ENCODE measurements at places on chromosomes 1 and 21.

GRCh38 chr1:17586172-17586964, 46.9 kb downstream of the ARHGEF10L start:
- DNase-seq: no peak

DNA sequence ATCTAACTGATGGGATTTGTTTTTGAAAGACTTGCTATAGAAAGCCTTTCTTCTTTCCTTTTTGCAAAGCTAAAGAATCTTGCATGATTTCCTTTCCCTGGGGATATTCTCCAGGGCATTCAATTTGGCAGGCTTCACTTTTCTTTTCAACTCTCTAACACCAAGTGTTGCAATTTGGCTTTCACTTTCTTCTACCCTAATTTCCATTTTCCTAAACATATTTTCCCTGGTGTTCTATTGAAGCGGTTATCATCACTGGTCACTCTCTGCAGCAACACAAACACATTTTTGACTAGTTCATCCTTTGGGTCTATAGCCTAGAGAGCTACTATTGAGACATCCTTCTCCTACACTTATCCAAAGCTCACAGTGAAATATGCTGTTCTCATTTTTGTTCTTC, 424.5 kb downstream of the NEGR1 start:
- no peak for DNase-seq

- DNase-seq: no peak
Observed at GRCh38 chr1:58262702-58263101, 283.8 kb downstream of the OMA1 start.

DNA sequence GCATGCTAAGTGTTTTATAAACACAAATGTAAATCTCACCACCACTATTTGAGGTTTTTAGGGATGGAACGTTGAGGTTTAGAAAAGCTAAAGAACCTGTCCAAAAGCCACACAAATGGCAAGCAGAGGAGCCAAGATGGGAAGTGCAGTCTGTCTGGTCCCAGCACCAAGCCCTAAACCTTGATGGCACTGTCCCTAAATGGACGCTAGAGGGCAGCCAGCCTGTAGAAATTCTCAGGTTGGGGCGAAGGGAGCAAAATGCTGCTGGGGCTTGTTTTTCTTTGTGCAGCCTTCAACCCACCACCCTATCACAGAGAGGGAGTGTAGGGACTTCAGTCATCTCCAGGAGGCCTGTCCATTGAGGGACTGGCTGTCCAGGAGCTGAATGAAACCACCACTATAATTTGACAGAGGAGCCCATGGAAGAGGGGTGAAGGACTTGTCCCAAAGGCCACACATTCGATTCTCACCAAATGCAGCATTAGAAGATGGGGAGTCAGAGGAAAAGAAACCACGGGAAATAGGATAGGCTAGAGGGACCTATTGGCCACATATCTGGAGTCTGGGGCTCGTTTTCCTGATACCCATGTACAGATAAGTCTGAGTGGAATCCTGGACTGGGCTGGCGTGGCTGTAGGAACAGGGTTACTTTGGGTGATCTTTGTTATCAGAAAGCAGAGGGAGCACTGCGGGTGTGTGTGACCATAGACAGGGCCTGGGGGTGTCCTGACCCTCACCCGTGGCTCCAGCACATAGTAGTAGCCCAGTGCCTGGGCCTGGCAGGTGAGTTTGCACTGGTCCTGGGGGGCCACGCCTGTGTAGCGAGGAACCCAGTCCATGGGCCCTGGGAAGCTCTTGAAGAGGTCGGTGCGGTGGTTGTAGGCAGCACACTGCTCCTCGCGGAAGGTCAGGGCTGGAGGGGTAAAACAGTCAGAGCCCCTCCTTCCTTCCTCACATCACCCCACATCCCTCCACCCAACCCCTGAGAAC, 6.1 kb downstream of the ADAMTS4 start:
- DNase-seq: no peak

DNA sequence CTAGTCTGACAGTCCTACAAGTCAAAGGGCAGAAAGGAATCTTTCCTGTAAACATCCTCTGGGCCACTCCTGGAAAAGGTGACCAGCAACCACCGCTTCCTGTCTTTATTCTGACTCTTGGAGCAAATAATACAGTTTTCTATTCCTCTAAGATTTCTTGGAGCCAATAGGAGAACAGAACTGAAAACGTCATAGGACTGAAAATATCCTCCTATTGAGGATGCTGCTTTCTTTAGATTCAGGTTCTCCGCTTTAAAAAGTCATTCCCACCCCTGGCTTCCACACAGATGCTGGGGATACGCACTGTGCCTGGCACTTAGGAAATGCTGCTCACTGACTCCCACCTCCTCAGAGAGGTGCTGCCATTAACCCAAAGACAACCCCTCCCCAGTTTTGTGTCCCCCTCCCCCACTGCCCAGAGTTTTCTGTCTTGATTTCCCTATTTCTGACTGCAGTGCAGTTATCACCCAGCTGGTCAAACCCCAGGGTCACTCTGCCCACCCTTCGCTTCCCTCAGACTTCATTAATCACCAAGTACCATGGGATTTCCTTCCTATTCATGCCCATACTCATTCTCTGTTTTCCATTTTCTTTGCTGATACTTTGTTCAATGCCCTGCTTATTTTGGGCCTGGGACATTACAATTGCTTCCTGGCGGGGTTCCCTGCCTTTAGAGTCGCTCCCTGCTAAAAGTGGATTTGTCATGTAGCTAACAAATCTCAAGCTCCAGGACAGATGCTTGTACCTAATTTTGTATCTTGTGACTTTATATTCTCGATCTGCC, 82.1 kb upstream of the ARHGAP29 start:
- DNase-seq: no peak

GRCh38 chr1:101995984-101996745, 561 bp downstream of the OLFM3 start:
- no peak for DNase-seq

DNA sequence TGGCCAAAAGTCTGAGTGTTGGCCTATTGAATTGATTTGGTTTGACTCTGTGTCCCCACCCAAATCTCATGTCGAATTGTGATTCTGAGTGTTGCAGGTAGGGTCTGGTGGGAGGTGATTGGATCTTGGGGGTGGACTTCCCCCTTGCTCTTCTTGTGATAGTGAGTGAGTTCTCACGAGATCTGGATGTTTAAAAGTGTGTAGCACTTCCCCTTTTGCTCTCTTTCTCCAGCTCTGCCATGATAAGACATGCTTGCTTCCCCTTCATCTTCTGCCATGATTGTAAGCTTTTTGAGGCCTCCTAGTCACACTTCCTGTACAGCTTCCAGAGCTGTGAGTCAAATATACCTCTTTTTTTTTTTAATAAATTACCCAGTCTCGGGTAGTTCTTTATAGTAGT, 297.1 kb upstream of the ZRANB2 start:
- no peak for DNase-seq

GRCh38 chr1:17281775-17282181, 26.2 kb upstream of the PADI4 start:
- DNase-seq: no peak

GRCh38 chr1:35707601-35708440, 10.9 kb downstream of the C1orf216 start:
- no peak for DNase-seq

DNA sequence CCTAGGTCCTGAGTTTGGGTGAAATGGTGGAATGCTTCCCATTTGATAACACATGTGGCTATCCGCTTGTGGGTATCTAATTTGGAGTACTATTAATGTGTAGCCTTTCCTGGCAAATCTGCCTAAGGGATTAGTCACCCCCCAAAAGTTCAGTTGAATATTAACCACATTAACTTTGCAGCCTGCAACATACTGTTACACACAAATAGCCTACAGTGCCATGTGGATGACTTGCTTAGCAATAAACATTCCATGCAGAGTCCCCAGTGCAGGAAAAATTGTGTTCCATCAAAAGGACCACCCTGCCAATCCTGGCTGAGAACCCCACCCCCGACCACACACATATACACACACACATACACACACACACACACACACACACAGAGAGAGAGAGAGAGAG, 303.3 kb upstream of the ESRRG start:
- DNase-seq: no peak

DNA sequence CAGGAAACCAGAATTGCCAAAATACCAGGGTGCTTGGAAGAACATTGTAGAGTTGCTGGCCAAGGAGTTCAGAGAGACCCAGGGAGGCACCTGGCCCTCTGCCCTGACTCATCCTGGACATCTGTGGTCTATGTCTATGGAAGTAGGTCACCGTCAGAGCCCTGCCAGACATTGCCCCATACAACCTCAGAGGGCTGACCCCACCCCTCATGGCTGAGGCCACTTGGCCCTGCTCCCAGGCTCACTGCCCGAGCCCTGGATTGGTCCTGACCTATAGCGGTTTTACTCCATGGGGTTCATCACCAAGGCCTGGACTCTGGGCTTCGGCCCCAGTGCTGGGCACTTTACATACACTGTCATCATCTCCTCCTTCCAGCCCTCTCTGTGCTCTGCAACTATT, 233.1 kb downstream of the PTPRU start:
- DNase-seq: no peak

- DNase-seq: no peak
Observed at GRCh38 chr1:163633366-163633765, 311.6 kb downstream of the NUF2 start.

- no peak for DNase-seq
Observed at GRCh38 chr1:99457381-99458165, 188.3 kb upstream of the PALMD start.

GRCh38 chr1:147089457-147089856, 82.8 kb downstream of the PRKAB2 start:
- DNase-seq: no peak

DNA sequence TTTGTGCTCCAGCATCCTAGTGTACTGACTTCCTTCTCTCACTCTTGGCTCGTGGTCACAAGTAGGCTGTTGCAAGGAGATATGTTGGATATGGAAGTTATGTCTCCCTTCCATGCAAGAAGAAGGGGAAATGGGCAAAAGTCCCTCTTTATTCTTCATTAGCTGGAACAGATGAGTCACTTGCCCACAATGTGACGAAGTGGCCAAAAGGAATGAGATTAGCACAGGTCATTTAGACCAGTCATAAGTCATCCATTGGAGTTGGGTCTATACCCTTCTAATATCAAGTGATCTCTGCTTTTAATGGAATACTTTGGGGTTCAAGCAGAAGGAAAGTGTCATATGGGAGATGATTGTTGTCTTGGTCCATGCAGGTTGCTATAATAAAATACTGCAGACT, 91.2 kb upstream of the NGF start:
- DNase-seq: no peak

GRCh38 chr1:167776151-167776550, 54.4 kb downstream of the MPZL1 start:
- no peak for DNase-seq

- no peak for DNase-seq
Observed at GRCh38 chr1:230037261-230037660, 29.8 kb upstream of the GALNT2 start.

DNA sequence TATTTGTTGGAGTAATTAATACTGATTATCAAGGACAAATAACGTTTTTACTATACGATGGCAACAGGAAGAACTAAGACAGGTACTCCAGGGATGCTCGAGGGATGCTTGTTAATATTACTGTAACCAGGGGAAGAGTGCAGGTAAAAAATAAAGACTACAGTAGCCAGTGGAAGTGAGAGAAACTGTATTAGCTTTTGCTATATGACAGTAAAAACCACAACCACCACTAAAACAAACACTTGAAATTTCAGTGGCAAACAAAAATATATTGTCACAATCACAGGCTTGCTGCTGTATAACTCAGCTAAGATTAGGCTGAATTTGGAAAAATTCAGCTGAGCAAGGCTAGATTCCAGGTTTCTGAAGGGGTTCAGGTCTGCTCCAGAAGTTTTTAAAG, 812.6 kb upstream of the ADGRL4 start:
- DNase-seq: no peak

DNA sequence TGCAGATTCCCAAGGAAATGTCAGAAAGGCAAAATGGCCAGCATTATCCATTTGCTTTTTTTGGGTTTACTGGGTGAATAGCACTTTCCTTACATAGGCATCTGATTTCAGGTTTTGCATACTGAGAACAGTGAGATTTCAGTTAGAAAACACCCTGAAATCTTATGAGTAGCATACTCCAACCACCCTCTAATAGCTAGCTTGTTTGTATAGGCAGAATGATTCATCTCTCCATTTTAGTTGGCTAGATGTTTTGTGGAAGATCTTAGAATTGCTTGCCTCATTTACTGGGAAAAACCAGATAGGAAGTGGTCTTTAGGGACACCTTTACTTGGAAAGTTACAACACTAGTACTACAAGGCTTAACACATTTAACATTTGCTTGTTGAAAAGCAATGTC, 10.4 kb downstream of the KYAT3 start:
- no peak for DNase-seq

DNA sequence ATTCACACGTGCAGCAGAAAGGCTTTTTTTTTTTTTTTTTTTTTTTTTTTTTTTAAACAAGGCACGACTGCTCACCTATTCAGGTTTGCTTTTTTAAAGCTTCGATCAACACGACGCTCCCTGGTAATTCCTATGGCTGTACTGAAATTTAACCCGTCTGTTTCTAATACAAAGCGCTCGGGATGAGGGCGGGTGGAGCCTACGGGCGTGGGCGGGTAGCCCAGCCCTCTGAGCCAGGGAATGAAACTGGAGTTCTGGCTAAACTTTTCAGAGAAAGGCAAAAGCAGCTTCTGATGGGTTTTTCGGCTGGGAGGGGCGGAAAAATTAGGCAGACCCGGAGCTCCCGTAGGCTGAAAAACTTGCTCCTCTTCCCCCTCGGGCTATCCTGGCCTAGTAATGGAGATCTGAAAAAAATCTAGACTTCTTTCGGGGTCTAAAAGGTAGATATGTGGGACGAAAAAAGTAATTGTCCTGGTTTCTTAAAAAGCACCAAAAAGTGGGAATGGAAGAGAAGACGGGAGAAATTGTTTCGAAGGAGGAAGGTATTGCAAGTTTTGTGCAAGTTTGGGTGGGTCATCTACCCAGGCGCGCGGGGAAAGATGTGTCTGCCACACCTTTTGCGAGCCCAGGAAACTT, 7.4 kb downstream of the NR5A2 start:
- DNase-seq: no peak

GRCh38 chr1:201533836-201534235, 5.1 kb upstream of the NAV1 start:
- no peak for DNase-seq

GRCh38 chr1:158330391-158331105, 783 bp downstream of the CD1B start:
- DNase-seq: no peak

DNA sequence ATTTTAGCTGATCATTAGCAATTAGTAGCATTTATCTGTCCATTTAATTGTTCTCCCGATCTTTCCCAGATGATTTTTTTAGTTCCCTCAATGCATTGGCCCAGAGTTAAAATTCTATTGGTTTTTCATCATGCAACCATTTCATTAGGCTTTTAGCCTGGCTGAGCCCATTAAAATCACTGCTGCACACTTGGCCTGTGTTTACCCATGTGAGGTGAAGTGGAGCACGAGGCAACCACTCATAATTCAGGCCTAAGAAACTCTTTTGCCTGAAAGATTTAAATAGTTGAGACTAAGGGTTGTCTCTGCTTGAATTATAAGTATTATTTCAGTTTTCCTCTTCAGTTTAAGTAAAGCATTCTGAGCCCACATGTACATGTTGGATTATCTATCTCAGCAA, 889.0 kb upstream of the ADGRL4 start:
- DNase-seq: no peak

GRCh38 chr1:42962641-42963377, 4.1 kb upstream of the SLC2A1 start:
- no peak for DNase-seq
